ENCODE measurements at places on chromosomes 7 and 10.

- DNase-seq, result peak; percentile 96
Observed at GRCh38 chr10:25174461-25175230, at the start of gene GPR158. TSS of gene GPR158 (plus strand) at chr10:25175001. CDS start at chr10:25175421, 420 bp downstream.

DNA sequence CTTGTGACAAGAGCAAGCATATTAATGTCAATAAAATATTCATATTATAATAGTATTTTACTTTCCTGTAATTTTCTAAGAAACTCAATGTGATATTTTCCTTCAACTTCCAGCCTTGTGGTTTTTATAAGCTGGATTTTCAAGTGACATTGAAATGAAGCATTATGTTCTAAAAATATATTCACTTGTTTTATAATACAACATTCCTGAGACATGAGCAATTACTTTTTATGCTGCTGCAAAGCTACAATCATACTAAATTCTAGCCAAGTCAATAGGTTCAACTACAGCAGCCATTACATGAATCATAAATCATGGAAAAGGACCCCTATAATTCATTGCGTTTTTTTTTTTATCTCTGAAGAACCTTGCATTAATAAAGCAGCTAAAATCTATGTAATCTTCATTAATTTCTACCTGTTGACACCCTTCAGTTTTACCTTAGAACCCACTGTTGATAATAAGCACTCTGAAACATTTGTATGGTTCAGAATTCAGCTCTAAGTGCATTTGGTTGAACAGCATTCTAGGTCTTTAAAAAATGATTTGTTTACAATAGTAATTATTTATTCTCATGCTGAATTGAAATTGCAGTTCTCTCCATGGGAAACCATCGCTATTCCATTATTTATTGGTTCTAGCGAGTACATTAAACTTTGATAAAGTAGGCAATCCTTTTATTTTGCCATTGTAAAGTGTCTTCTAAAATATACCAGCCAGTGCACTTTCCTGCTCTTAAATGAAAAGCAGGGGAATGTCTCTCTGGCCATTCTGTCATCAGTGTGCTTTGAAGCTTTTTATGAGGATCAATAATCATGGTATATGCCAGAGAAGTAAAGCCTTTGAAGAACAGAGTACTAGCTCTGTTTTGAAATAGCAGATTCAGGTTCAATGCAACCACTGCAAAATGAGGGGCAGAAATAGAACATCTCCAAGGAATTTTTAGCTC lies 132.6 kb downstream of the GNAT3 start:
- DNase-seq, result no peak

- no peak for DNase-seq
Observed at GRCh38 chr10:80708808-80709207, 171.1 kb downstream of the SH2D4B start.

- no peak for DNase-seq
Observed at GRCh38 chr10:6054884-6055283, 7.3 kb downstream of the IL2RA start.

DNA sequence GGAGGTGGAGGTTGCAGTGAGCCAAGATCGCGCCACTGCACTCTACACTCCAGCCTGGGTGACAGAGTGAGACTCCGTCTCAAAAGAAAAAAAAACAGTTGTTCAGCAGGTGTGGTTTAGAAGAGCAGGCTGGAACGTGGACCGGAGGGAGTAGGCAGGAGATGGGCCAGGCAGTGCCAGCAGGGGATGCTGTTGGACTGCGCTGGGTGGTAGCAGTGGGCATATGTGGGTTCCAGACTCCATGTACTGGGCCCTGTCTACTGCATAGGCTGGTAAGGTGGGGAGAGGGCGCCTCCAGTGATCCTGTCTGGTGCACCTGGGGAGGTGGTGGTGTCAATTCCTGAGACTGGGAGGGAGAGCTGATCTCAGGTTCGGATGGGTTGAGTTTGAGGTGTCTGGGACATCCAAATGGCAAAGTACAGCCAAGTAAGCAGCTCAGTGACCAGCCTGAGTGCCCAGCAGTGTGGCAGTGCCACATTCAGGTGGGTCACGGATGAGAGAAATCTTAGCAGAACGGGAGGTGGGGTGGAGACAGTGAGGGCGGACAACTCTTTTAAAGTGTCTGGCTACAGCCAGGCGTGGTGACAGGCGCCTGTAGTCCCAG lies 25.9 kb downstream of the SFXN4 start:
- DNase-seq, result no peak

- no peak for DNase-seq
Observed at GRCh38 chr7:69631131-69631530, 32.9 kb downstream of the AUTS2 start.

DNA sequence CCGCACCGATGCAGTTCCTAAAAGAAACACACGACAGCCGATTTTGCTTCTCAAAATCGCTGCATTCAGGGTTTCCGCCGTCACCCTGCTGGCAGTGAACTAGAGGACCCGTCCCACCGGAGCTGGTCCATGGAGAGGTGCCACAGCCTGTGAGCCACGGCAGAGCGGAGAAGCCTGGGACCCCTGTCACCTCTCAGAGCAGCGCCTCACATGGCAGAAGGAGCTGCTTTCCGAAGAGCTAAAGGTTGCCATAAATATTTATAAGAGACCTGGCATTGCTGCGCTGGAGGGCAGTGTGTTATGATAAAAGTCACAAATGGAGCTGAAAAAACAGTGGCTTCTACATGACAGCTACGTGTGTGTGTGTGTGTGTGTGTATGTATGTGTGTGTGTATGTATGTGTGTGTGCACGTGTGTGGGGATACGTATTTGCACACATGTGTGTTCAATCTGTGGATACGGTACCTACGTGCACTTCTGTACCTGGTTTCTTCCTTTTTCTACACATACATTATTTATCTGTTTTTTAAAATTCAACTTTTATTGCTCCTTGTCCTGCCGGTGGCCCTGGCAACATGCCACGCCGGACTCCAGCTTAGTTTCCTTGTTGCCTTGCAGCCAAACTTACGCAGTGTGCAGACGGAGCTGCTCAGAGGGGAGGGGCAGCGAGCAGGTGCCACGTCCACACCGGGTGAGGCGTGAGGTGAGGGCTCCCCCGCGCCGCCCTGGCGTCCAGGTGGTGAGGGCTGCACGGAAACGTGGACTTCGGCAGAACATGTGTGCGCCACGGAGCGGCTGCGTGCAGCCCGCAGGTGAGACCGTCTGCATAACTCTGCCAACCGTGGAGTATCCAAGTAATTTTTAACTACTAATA lies 115.2 kb upstream of the PITRM1 start:
- no peak for DNase-seq

DNA sequence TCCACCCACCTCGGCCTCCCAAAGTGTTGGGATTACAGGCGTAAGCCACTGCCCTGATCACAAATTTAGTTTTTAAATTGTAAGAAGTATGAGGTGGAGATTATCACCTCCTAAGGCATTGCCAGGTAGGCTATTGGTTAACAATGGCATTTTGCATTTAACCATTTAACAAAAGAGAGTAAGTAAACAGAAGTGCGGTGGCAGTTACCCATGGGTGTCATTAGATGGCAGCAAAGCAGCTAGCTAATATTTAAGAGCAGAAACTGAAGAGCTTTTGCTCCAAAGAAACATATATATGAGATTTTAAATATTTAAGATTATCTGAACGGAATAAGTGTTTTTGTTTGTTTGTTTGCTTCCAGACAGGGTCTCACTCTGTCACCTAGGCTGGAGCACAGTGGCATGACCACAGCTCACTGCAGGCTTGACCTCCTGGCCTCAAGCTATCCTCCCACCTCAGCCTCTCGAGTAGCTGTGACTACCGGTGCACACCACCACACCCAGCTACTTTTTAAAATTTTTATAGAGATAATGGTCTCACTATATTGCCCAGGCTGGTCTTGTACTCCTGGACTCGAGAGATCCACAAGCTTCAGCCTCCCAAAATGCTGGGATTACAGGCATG lies 325.5 kb upstream of the C7orf33 start:
- DNase-seq, result peak; percentile 22

DNA sequence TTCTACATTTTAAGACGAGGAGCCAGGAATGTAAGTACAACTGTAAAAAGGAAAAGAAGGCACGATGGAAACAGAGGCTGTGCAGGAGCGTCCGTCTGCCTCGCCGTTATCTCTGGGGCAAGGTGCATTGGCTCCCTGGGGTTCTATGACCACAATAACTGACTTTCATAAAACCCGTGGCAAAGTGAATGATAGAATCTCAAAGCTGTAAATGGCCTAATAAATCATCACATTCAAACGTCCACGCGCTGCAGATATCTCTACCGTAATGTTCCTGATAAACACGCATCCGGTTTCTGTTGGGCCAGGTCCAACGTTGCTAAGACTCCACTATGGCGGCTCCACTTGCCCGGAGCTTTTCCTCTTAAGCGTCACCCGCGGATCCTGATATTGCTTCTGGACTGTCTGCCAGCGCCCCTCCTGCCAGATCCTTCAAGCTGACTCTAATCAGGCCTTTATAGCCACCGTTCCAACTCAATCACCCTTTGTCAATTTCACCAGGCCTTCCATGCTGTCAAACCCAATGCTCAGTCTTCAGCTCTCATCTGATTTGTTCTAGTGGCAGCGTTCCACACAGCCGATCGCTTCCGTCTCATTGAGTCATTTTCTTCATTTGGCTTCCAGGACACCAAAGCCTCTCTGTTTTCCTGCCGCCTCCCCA lies 265.6 kb upstream of the FOXK1 start:
- no peak for DNase-seq

- no peak for DNase-seq
Observed at GRCh38 chr7:16826060-16826459, 21.3 kb upstream of the AGR2 start.

DNA sequence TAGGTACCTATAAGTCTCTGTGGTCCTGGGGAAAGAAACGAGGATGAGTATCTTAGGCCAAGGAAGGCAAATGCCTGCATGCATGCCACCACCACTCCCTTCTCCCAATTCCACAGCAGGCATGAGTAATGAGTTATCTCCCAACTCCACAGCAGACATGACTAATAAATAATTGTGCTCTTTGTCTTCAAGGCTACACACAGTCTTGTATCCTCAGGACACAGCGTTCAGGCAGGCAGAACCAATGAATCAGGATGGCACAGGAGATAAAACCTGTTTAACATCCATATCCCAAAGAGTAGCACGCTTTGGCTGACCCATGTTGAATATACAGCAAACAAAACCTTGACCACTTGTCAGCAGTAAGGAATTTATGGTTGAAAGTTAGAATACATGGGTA lies 229.7 kb upstream of the NFE2L3 start:
- no peak for DNase-seq

DNA sequence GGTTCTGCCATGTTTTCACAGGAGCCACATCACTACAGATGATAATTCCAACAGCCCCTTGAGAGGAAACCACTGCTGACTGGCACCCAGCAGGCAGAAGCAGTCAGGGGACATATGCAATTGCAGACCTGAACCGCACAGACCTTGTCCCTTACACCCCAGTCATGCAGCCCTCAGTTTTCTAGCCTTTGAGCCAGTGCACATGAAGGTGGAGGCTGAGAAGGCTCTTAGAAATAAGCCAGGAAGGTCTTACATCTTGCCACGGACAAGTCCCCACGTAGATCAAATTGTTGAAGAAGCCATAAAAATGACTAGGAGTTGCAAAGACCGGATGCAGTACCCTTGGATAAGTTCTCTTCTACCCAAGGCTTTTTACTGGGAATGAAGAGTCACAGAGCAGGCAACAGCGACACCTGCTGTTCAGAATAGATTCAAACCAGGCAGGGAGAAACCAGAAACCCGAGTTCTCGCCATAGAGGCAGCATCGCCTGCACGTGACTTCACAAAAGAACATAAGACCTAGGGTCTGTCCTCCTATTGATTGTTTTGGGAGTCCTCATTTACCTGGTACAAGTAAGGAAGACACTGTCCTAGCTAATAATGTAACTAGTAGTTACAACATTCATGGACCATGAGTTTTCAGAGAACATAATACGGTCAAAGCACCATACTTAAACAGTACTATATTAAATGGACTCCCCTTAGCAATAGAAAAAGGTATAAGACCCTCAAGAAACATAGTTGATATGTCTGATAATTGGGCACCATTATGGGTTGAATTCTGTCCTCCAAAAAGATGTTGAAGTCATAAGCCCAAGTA lies 11.1 kb downstream of the STEAP1B start:
- DNase-seq, result peak; percentile 60

DNA sequence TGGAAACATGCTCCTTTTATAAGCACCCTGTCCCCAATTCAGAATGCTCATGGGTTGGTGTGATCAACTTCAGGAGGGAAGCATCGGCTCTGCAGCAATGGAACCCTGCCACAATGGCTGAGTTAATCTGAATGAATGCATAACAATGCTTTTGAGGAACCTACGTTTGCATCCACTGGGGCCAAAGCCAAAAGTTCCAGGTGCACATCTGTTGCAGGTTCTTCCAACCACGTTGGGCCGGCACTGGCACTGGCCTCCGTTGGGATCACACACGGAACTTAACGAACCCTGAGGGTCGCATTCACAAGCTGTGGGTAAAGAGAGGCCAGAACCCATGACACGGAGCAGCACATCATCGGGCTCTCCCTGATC lies 43.4 kb downstream of the LAMB1 start:
- no peak for DNase-seq

- peak; percentile 67 for DNase-seq
Observed at GRCh38 chr7:4738711-4739527, 36.5 kb upstream of the AP5Z1 start.

DNA sequence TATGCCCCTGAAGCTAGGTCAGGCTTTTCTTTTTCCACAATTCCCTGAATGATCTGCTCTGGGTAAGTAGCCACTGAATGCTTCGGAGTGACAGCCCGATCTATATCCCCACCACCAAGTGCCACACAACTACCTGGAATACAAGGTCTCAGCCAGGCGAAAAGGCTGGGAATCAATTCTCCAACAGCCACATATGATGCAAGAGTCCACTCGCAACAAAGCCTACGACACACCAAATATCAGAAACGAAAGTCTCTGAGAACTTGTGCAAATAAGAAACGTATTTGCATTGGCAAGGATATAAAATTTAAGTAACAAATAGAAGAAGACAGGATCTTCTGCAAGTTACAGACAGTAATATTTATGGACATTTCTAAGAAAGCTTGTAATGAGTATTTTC lies 5.7 kb downstream of the HIPK2 start:
- no peak for DNase-seq

DNA sequence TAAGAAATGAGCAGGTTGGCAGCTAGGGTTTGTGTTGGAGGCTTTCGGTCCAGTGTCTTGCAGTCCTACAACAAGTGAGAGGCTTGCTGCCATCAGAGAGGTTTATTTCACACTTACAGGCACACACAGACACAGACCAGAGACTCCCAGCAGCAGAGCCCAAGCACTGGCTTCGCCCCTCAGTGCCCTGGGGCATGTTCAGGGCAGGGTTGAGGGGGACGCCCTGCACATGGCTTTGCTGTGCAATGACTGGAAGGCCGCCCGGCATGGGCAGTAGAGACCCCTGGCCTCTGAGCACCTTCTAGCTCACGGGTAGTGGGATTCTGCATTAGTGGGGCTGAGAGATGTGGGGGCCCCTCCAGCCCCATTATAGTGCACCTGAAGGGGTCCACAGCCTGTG lies 3.8 kb downstream of the SPRN start:
- no peak for DNase-seq

DNA sequence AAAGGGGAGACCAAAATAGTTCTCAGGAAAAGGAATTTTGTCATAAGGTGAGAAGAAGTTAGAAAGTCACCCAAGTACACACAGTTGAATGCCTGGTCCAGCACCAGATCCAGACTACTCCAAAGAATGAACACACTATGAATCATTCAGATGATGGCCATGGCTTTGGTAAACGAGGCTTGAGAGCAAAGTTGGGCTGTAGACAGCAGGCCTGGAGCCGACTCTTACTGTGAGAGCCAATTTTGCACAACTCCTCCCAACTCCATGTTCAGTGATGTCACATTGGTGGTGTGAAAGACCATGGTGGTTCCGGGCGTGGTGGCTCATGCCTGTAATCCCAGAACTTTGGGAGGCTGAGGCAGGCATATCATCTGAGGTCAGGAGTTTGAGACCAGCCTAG lies 131.6 kb downstream of the PKD1L1 start:
- DNase-seq, result no peak

Data from Caki2 (cell line).